H9 (cell line): ENCODE measurements at places on chromosomes 2 and 18. TPM values are rescaled to one million over a fixed set of nuclear protein-coding genes. Genes with fewer than 3 reads are reported as not detected.

DNA sequence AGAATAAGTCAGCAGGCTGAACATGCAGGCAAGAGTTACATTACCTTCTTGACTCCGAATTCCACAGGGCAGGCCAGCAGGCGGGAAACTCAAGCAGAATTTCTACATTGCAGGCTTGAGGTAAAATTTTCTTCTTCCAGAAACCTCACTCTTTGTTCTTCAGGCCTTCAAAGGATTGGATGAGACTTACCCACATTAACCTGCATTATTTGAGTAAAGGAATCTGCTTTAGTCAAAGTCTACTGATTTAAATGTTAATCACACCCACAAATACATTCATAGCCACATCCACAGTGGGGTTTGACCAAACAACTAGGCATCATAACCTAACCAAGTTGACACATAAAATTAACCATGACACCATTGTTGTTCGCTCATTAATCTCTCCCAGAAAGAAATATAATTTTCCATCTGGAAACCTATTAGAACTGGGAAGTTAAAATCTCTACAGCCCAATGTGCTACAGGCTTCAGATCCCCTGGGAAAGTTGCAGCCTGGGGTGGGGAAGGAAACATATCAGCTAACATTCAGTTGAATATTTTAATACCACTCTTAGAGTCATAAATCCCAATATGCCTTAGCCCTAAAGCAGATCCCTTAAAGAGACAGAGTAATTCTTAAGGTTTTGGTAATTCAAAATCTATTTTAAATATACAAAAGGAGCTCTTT lies 468.2 kb upstream of the TNP1 start:
- H3K4me3 ChIP-seq = no peak overlapping the region
- DNase-seq = no peak
- H3K4me1 ChIP-seq = peaks cover 6% of the 10 kb centered on the region; the same call in 1 of the 2 replicates
- no peak overlapping the region for H3K27ac ChIP-seq

DNA sequence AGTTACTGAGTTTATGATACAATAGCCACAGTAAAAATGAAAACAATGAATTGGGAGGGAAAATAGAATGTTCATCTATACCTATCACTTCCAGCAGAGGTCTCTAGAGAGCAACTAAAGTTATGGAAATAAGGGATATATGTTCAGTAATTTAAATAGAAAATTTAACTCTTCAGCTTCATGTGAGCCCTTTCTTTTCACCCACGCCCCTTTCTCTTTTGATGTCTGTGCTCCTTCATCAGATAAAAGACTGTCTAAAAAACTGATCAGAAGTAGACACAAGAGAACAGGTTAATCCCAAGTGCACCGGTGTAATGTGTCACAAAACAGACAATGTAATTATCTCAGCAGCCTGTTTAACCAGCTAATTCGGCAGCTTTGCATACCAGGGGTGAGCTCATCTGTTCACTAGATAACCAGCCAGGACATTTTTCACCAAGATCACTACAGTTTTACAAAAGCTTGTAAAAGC lies 238.5 kb upstream of the ERBB4 start:
- DNase-seq = no peak
- no peaks in the 10 kb centered on the region for H3K36me3 ChIP-seq
- no peak overlapping the region for H3K27ac ChIP-seq
- H3K4me1 ChIP-seq = no peaks in the 10 kb centered on the region
- H3K4me3 ChIP-seq = no peak overlapping the region

DNA sequence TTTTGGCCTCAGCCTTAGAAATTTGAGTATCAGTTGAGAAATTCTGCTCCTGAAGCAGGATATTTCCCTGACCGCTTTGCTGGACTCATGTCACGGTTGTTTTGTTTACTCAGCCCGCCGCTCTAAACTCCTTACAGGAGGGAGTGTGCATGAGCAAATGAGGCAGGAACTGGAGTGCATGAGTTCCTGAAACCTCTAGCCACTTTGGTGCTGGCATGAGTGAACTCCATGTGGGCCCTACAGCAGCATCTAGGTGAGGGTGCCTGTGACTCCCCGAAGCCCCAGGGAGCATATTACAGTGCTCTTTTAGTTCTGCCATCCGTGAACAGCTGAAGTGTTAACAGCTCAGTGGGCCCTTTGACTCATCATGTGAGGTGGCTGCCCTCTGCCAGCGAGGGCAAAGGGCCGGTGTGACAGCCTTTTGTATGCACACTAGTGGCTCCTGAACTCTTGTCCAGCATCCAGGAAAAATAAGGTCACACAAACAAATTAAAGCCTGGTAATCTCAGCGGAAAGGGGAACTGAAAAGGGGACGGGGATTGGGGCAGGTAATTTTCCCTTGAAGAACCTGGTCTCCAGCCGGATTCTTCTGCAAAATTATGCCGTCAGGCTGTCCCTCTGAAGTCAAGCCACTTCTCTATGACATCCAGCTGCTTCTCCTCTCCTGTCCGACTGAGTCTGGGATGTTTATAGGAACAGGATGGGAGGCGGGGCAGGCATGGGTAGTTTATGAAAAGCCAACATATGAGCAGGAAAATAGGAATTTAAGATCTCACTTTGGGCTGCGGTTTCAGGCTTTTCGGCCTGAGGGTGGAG lies 1668.7 kb downstream of the SUCLG1 start:
- no peaks in the 10 kb centered on the region for H3K36me3 ChIP-seq
- H3K4me1 ChIP-seq = no peaks in the 10 kb centered on the region
- H3K27me3 ChIP-seq = no peaks in the 10 kb centered on the region
- H3K27ac ChIP-seq = no peak overlapping the region
- DNase-seq = no peak

- no peak overlapping the region for H3K27ac ChIP-seq
- H3K27me3 ChIP-seq = no peaks in the 10 kb centered on the region
- H3K4me3 ChIP-seq = no peak overlapping the region
- no peak for DNase-seq
- H3K36me3 ChIP-seq = peaks cover 15% of the 10 kb centered on the region
Measured at GRCh38 chr18:35671966-35672603, 90.5 kb downstream of the GALNT1 start.

DNA sequence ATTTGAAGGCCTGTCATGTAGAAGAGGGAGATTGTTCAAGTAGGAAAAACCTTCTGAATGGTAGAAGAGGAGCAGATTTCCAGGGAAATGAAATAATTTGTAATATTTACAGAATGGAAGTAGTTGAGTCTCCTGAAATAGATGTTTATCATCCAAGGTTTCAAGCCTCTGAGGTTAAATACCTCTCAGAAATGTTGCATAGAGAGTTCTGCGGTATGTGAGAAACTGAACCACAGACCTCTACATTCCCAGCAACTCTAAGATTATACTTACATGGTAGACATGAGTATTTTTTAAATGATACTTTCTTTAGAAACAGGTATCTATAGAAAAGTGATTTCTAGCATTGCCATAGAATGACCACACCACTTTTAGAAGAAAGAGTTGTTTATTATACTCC lies 379.8 kb upstream of the FANCL start:
- H3K27ac ChIP-seq = no peak overlapping the region
- H3K27me3 ChIP-seq = no peaks in the 10 kb centered on the region; the same call in 1 of the 2 replicates
- H3K4me1 ChIP-seq = no peaks in the 10 kb centered on the region

DNA sequence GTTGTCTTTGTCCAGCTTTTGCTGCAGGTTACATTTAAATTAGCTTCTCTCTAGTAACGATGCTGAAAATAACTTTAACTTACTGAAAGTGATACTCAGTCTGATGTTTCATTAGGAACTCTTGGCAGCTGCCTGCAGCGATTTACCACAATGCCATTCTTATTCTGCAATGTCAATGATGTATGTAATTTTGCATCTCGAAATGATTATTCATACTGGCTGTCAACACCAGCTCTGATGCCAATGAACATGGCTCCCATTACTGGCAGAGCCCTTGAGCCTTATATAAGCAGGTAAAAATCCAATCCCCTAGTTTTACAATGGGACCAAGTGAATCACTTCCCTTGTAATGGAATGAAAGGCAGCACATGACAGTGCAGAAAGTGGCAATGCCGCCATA lies 16.3 kb upstream of the MFF start:
- H3K27me3 ChIP-seq = no peaks in the 10 kb centered on the region
- no peak for DNase-seq
- H3K27ac ChIP-seq = no peak overlapping the region

GRCh38 chr2:203892207-203892606 lies 24.6 kb downstream of the CTLA4 start:
- no peaks in the 10 kb centered on the region for H3K4me1 ChIP-seq
- no peak overlapping the region for H3K4me3 ChIP-seq
- no peak overlapping the region for H3K27ac ChIP-seq

DNA sequence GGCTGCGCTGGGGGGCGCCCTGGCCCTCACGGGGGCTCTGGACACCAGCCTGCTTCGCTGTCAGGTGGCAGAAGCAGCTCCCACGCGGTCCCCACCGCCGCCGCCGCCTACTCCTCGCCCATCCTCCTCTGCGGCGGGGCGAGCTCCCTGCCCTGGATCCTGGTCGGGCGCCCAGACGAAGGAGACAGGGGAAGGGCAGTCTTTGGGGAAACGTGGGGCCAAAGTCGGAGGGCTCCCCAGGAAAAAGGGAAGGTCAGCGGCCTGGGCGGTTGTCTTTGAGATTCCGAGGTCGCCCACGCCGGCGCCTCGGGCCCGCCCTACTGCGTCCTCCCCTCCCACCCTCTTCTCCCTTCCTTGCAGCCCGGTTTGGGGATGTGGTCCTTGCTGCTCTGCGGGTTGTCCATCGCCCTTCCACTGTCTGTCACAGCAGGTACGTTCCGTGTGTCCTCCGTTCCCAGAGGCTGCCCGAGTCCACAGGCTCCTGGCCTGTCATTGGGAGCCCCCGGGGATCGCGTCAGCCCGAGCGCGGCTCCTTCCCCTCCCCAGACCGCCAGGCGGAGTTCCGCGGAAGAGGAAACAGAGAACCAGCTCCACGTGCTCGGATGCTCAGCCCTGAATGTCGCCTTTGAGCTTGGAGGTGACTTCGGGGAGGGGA lies 800 bp downstream of the IL1RL2 start:
- peak overlapping the region; percentile 65 for H3K4me3 ChIP-seq
- peaks cover 4% of the 10 kb centered on the region for H3K27me3 ChIP-seq
- H3K4me1 ChIP-seq = no peaks in the 10 kb centered on the region
- no peak for DNase-seq
- H3K27ac ChIP-seq = no peak overlapping the region

DNA sequence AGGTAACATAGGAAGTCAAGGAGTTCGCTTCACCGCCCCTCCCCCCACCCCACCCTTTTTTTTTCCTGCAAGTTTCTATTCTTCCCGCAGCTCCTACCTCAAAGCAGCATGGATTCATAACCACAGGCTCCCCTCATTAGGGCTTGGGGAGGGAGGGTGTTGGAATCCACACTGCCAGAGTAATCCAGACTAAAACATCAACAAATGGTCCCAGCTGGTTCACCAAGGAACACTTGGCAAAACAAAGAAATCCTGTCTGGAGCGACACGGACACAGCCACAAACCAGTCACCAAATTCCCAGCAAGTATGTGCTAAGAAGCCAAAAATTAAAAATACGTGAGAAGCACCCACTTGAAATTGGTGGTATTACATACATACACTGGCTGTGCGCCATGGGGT lies 106.9 kb upstream of the PPP1CB start:
- no peak overlapping the region for H3K27ac ChIP-seq
- no peaks in the 10 kb centered on the region for H3K27me3 ChIP-seq
- no peaks in the 10 kb centered on the region for H3K36me3 ChIP-seq
- DNase-seq = no peak
- H3K4me3 ChIP-seq = no peak overlapping the region

DNA sequence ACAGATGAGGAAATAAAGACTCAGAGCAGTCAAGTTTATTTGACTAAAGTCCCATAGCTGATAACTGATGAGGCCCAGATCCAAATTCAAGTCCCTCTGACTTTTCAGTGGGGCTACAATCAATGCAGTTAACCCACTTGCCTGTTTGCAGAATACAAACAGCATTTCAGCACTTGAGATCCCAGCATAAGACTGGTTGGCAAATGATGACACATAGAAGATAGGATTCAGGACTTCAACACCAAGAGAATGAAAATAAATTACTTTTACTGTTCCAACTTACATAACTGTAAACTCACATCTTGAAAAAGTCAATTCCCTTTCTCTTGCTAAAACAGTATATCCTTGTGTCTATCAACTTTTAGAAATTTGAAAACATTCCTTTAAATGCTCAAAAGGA lies 61.2 kb downstream of the CCDC93 start:
- H3K27ac ChIP-seq = no peak overlapping the region
- H3K36me3 ChIP-seq = peaks cover 49% of the 10 kb centered on the region
- no peak overlapping the region for H3K4me3 ChIP-seq
- H3K27me3 ChIP-seq = no peaks in the 10 kb centered on the region
- no peaks in the 10 kb centered on the region for H3K4me1 ChIP-seq

DNA sequence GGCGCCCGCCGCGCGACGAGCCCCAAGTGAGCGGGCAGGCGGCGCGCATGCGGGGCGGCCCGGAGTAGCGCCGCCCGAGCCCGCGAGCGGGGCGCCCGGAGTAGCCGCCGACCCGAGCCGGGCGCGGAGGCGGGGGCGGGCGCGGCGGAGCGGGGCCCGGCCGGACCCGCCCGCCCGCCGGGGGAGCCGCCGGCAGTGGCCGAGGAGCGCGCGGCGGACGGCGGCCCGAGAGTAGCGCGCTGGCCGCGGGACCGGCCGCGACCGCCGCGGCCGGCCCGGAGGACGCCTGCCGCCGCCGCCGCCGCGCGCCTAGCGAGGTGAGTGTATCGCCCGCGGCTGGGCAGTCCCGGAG lies at the start of gene GALNT1:
Gene GALNT1, plus strand, starts transcription at position 195 of the 352 bp plus-strand sequence. CDS start 72,923 bp downstream, outside the sequence.
- no peak within 1 kb of the TSS for H3K27ac ChIP-seq
- H3K27me3 ChIP-seq = no peaks in the 10 kb centered on the region
- no peak for DNase-seq
- peak within 1 kb of the TSS; percentile 85 for H3K4me3 ChIP-seq

DNA sequence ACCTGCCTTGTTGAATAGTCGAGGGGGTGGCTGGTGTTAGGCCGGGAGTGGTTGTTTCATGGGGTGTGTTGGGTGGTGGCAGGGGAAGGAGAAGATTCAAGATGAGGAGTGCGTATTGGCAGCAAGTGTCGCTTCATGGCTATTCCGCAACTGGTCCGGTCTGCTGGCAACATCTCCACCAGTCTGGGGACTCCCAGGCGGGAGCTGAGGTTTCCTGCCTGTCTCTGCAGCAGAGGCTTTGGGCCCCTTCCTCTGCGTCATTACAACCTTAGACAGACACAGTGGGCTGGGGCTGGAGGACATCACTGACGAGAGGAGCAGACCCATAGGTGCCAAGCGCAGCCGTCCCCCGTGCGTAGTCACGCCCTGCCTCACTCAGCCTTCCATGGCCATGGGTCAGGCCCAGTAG lies 64.0 kb upstream of the MCFD2 start:
- no peak overlapping the region for H3K4me3 ChIP-seq
- DNase-seq = no peak
- no peak overlapping the region for H3K27ac ChIP-seq
- peaks cover 10% of the 10 kb centered on the region for H3K36me3 ChIP-seq
- H3K4me1 ChIP-seq = no peaks in the 10 kb centered on the region

GRCh38 chr2:41694536-41695049 lies 353.2 kb upstream of the PKDCC start:
- no peaks in the 10 kb centered on the region; the same call in 1 of the 2 replicates for H3K4me1 ChIP-seq
- H3K27me3 ChIP-seq = no peaks in the 10 kb centered on the region
- no peaks in the 10 kb centered on the region; the same call in 2 of the 3 replicates for H3K36me3 ChIP-seq
- H3K4me3 ChIP-seq = no peak overlapping the region

The MLPH gene
- total RNA-seq = 3.4 TPM in 2 replicates

The LRRC30 gene
- total RNA-seq = not detected in 2 replicates

The SERPINB7 gene
- not detected in 2 replicates for total RNA-seq

The PLEKHB2 gene
- total RNA-seq = 55.9 TPM in 2 replicates

The HJURP gene
- total RNA-seq = 49.7 and 52.6 TPM in 2 replicates
